ENCODE measurements at places on chromosomes 7 and 10.

- DNase-seq, result no peak
These were observed at the start of gene SLC39A12 for GRCh38 chr10:17951868-17952371. SLC39A12 (plus strand) TSS chr10:17951918; CDS start chr10:17953277, 1,359 bp downstream.

- no peak for DNase-seq
These were observed 339.9 kb downstream of the CXCL12 start for GRCh38 chr10:44045020-44045419.

DNA sequence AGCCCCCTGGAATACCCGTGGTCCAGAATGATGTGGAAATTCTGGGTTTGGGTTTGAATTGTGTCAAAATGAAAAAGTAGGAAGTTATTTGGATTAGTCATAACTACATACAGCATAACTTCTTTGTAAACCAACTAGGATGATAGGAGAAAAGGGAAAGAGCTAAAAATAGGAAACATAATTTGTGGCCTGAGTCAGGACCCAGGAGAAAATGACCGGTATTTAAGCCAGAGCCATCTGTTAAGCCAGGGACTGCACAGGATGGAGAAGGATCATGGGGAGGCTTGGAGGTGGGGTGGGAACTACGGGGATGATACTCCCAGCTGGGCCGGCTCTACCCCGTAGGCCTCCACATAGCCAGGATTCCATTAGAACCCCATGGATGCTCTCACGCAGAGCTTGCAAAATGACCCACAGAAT is 98.6 kb downstream of the MYOF start:
- no peak for DNase-seq

- no peak for DNase-seq
These were observed 2.0 kb downstream of the FXYD4 start for GRCh38 chr10:43373461-43373860.

GRCh38 chr7:68684246-68684839 is 913.9 kb upstream of the AUTS2 start:
- DNase-seq, result no peak

DNA sequence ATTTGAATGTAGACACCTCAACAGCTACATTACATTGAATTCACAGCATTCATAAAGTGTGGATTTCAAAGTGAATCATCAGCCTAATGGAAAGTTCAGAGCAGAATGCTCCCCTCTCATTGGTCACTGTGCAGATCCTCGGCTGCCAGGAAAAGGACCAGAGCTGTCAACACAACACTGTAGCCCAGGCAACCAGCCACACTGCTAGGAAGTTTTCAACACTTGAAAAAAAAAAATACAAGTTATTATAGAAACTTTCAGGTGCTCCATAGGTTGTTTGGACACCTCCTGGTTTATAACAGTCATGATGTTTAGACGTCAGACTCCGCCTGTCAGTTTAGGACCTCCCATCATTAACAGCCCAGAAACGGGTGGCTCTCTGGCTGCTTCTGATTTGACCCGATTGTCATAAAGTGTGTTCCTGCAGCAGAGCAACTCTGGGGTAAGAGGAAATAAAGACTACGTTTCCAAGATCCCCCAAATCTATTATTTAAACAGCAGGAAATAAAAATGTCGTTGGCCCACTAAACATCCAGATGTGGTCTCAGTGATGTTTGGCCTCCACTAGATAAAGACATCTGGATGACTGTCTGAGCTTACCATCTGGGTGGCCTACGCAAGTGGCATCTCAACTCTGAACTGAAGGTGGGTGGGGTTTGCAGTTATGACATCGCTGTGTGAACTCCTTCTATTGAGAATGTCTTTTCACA is 117.4 kb downstream of the CABCOCO1 start:
- DNase-seq, result no peak

DNA sequence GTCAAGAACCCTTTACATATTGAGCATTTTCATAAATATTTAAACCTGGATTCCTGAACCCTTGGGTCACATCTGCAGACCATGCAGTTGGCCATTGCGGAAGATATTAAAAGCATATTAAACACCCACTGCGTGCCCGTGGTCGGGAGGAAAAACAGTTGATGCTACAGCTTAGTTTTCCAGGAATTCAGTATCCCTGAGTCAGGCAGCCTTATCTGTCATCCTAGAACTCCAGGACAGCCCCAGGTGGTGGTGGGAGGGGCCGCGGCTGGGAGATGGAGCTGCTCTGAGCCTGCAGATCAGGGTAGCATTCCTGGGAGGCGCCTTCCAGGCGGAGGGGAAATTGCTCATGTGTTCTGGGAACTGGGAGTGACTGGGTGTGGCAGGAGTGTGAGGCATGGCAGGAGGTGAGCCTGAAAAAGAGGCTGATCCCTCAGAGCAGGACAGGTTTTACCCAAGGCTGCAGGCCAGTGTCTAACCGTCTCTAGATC is 222.9 kb upstream of the SH2B2 start:
- no peak for DNase-seq

Data from T-helper 17 cell (primary cell).